ENCODE measurements at places on chromosomes 11 and 22. TPM values are rescaled to one million over a fixed set of nuclear protein-coding genes. Genes with fewer than 3 reads are reported as not detected.

DNA sequence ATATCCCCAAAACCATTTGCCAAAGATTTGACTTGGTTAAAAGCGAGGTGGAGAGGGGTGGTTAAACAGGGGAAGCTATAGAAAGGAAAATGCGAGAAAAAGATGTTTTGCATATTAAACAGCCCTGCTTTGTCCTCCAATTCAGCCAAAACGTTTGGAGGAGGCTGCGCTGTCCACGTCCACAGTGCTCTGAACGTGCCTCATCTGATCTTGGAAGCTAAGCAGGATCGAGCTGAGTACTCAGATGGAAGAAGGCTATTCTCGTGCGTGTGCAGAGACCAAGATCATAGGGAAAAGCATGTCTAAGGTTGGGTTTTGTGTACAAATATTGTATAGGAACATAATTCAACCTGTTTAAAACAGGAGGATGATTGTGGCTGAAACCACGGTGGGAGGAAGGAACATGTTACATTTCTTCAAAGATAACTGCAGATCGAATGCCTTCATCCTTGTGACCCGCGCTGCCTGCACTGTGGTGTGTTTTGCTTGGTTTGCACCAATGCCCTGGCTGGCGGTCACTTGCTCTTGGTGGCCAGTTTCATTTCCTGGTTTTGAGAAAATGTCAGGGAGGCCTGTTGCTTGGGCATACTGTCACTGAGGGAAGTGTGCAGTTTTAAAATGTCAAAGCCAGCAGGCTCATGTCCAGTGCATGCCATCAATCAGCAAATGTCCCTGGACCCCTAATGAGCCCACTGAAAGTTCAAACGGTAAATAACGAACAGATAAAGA lies 40.4 kb downstream of the FLI1 start:
- DNase-seq, result no peak
- H3K4me1 ChIP-seq, result no peaks in the 10 kb centered on the region
- no peak overlapping the region for H3K4me3 ChIP-seq
- H3K27ac ChIP-seq, result no peak overlapping the region
- no peaks in the 10 kb centered on the region for H3K36me3 ChIP-seq

DNA sequence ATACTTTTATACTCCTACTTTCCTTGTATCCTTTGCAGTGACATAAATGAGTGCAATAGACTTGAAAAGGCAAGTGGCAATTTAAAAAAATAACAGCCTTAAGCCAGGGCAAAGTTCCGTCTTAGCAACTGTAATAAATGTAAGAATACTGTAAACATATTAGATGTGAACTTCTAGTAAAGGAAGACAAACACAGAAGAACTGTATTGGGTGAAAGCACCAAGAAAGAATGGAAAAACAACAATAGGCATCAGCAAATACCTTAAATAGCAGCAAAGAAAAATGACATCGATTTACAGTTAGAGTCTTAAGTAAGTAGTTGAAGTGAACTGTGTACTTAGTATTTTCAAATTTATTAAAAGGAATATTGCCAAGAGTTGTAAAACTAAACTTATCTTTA lies 75.5 kb upstream of the TP53AIP1 start:
- no peak for DNase-seq

Gene F2
- total RNA-seq, result 1.8 TPM

DNA sequence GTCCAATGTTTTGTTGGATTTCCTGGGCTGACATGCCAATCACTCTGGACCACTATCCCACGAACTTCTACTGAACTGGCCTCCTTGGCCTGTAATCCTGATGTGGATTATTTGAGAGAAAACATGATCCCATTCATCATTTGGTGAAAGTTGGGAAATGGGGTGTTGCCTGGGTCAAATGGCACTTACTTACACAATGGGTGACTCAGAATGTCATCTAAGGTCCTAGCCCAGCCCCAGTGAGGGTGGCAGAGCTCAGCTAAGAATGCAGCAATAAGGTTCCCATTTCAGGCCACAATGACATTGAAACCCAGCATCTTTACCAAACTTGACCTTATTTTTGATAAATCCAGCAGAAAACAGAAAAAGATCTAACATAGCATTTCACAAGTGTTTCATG lies 8.0 kb upstream of the DSCAML1 start:
- H3K4me1 ChIP-seq, result no peaks in the 10 kb centered on the region
- H3K4me3 ChIP-seq, result no peak overlapping the region
- H3K27ac ChIP-seq, result no peak overlapping the region

GRCh38 chr22:21921729-21922128 lies 30.9 kb downstream of the PPM1F start:
- no peak overlapping the region for H3K4me3 ChIP-seq
- no peak for DNase-seq
- H3K27ac ChIP-seq, result no peak overlapping the region

DNA sequence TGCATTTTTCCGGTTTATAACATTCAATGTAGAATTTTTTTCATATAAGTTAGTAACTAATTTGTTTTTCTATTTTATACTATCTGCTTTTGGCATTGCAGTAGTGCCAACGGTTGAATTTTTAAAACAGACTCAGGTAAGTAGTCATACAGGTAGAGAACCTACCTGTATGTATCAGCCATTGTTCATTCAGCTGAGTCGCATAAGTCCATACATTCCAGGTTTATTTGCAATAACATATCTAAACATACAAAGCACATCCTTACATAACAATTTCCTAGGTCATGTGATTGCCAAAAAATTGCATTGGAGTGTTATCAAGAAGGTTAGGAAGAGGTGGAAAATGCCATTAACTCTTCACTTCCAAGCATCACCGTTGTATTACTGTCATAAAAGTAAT lies 1059.3 kb upstream of the CNTN5 start:
- H3K27ac ChIP-seq, result no peak overlapping the region
- no peak overlapping the region for H3K4me3 ChIP-seq
- H3K4me1 ChIP-seq, result no peaks in the 10 kb centered on the region
- no peak for DNase-seq

Gene APLNR
- total RNA-seq, result not detected

DNA sequence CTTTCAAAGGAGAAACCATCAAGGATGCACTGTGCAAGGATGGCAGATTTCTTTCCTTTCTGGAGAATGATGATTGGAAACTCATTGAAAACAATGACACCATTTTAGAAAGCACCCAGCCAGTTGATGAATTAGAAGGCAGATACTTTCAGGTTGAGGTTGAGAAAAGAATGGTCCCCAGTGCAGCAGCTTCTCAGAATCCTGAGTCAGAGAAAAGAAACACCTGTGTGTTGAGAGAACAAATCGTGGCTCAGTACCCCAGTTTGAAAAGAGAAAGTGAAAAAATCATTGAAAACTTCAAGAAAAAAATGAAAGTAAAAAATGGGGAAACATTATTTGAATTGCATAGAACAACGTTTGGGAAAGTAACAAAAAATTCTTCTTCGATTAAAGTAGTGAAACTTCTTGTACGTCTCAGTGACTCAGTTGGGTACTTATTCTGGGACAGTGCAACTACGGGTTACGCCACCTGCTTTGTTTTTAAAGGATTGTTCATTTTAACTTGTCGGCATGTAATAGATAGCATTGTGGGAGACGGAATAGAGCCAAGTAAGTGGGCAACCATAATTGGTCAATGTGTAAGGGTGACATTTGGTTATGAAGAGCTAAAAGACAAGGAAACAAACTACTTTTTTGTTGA lies 9.8 kb downstream of the FAM111A start:
- H3K27me3 ChIP-seq, result no peaks in the 10 kb centered on the region
- no peaks in the 10 kb centered on the region for H3K4me1 ChIP-seq
- no peak overlapping the region for H3K27ac ChIP-seq

GRCh38 chr11:46336563-46337180 lies 10.6 kb upstream of the DGKZ start:
- H3K27ac ChIP-seq, result no peak overlapping the region
- H3K36me3 ChIP-seq, result no peaks in the 10 kb centered on the region
- peaks cover 11% of the 10 kb centered on the region for H3K4me1 ChIP-seq
- H3K27me3 ChIP-seq, result no peaks in the 10 kb centered on the region

DNA sequence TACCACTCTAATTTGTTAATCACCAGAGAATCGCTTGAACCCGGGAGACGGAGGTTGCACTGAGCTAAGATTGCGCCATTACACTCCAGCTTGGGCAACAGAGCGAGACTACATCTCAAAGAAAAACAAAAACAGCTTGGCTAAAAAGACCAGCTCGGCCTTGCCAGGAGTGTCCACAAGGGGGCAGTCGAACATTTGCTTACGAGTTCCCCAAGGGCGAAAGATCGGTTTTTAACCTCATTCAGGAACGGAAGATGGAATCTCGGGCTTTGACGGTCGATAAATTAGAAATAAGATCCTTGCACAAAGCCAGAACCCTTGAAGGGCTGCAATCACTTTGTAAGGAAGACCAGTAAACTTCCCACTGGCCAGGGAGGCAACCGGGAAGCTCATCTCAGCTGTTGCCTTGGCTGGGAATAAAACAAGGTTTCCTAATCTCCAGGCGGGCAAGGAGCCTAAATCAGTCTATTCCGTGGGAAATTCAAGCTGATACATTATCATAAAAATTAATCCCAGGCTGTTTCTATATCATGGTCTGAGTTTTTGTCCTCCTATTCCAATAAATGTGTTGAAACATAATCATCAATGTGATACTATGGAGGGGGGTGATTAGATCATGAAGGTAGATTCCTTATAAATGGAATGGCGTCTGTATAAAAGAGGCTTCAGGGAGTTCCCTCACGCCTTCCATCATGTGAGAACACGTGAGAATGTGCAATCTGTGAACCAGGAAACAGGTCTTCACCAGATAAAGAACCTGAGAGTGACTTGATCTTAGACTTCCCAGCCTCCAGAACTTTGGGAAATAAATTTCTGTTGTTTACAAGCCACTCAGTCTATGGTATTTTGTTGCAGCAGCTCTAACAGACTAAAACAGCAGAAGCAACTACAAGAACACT lies 14.9 kb upstream of the SLC29A2 start:
- peak overlapping the region; percentile 0 for H3K4me3 ChIP-seq
- no peak overlapping the region for H3K27ac ChIP-seq
- H3K4me1 ChIP-seq, result no peaks in the 10 kb centered on the region
- no peaks in the 10 kb centered on the region for H3K36me3 ChIP-seq
- no peaks in the 10 kb centered on the region for H3K27me3 ChIP-seq

GRCh38 chr22:49660321-49660720 lies 167.4 kb downstream of the BRD1 start:
- peaks cover 18% of the 10 kb centered on the region for H3K27me3 ChIP-seq
- no peak overlapping the region for H3K4me3 ChIP-seq
- DNase-seq, result no peak

- no peaks in the 10 kb centered on the region for H3K27me3 ChIP-seq
- H3K4me3 ChIP-seq, result no peak overlapping the region
- H3K4me1 ChIP-seq, result peaks cover 16% of the 10 kb centered on the region
- H3K27ac ChIP-seq, result no peak overlapping the region
- H3K36me3 ChIP-seq, result peaks cover 9% of the 10 kb centered on the region
These were observed 18.5 kb downstream of the ALKBH3 start for GRCh38 chr11:43899094-43899493.

DNA sequence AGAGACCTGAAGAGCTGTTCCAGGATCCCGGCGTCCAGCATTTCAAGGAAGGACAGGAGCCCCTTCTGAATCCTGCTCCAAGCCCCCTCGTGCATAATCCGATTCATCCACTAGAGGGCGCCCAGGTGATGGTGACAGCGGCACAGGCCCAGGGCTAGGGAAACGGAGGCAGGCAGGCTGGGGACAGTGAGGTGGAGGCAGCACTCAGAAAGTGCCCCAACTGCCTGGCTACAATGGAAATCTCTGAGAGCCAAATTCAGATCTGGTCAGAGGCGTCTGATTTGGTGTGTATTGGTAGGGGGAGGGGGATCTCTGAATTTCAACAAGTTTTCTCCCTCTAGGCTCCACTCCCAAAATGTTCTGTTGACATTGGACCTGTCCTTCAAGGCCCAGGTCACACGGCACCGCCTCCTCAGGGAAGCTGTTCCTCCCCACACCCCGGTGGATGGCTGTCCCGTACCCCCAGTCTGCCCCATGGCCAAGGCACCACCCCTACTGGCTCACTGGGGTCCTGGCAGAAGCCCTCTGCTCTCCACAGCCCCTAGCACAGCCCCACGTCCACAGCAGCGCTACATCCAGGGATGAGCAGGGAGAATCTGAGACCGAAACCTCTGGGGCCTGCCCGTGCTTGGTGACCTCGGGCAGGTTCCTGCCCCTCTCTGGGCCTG lies 142.9 kb downstream of the CRYBB2 start:
- H3K27ac ChIP-seq, result no peak overlapping the region
- DNase-seq, result peak; percentile 45
- H3K27me3 ChIP-seq, result no peaks in the 10 kb centered on the region
- H3K4me3 ChIP-seq, result no peak overlapping the region
- H3K36me3 ChIP-seq, result no peaks in the 10 kb centered on the region

GRCh38 chr11:2689651-2690575 lies 9.9 kb downstream of the KCNQ1OT1 start:
- H3K36me3 ChIP-seq, result no peaks in the 10 kb centered on the region
- H3K27me3 ChIP-seq, result no peaks in the 10 kb centered on the region
- no peaks in the 10 kb centered on the region for H3K4me1 ChIP-seq
- H3K4me3 ChIP-seq, result no peak overlapping the region
- no peak for DNase-seq

Gene BLID
- total RNA-seq, result not detected

- H3K27ac ChIP-seq, result no peak overlapping the region
- no peak for DNase-seq
- no peaks in the 10 kb centered on the region for H3K27me3 ChIP-seq
- no peaks in the 10 kb centered on the region for H3K36me3 ChIP-seq
These were observed 94.3 kb downstream of the FEZ1 start for GRCh38 chr11:125401746-125402145.

- no peaks in the 10 kb centered on the region for H3K27me3 ChIP-seq
- peak overlapping the region; percentile 30 for H3K27ac ChIP-seq
These were observed 76.5 kb downstream of the SWAP70 start for GRCh38 chr11:9740202-9740883.

DNA sequence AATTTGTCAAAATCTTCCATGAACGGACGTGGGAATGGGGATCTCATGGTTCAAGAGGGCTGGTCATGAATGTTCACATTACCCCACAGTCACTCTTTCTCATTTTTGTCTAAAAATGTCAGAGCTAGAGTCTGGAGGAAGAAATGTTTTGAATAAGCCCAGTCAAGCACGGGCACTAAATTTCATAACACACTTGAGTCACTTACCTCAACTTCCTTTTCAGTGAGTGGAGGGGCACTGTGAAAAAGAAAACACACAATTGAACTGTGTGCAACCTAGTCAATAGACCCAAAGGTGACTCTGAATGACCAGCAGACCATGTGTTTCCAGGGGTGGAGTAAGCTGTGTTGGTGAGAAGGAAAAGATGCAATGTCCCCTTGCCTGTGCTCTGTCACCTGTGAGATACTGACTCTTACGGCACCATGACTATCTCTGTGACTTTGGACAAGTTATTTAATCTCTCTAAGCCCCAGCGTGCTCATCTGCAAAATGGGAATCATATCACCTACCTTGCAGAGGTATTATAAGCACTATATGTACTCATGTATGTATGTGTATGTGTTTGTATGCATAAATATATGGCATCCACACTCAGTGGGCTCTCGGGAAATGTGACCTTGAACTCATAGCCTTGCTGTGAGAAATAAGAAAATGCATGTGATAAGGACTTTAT lies 38.2 kb upstream of the LYVE1 start:
- H3K4me3 ChIP-seq, result no peak overlapping the region
- no peak overlapping the region for H3K27ac ChIP-seq
- H3K4me1 ChIP-seq, result no peaks in the 10 kb centered on the region
- no peak for DNase-seq
- H3K36me3 ChIP-seq, result no peaks in the 10 kb centered on the region

Gene APOL5
- total RNA-seq, result not detected

Gene GRAP2
- total RNA-seq, result 2.2 TPM

Gene ACR
- total RNA-seq, result 13.1 TPM

- no peak for DNase-seq
- H3K27me3 ChIP-seq, result no peaks in the 10 kb centered on the region
- no peaks in the 10 kb centered on the region for H3K36me3 ChIP-seq
- H3K4me1 ChIP-seq, result no peaks in the 10 kb centered on the region
These were observed 112.8 kb downstream of the ABTB2 start for GRCh38 chr11:34245041-34245440.

Gene APOA4
- not detected for total RNA-seq

- H3K27me3 ChIP-seq, result no peaks in the 10 kb centered on the region
- no peak for DNase-seq
- H3K4me3 ChIP-seq, result no peak overlapping the region
These were observed 19.9 kb downstream of the TRIOBP start for GRCh38 chr22:37716708-37717107.

Gene TRIM66
- total RNA-seq, result 2.8 TPM

All from prostate gland (tissue), 2 donors.